ENCODE measurements at places on chromosomes 7 and 10.

DNA sequence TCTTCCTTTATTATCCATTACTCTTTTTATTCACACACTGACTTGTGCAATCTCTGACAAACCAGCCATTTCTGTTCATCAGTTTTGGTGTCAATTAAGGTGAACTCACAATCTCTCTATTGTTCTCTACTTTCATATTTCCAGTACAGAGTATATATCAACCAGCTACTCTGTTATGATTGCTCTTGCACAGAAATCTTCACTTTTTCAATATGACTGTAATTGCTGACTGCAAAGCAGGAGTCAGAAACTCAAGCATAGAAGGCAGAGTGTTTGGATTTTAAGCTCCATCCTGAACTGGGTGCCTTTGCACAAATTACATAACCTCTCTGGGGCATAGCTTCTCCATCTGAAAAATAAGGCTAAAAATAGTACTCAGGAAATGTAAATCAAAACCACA is 1042.0 kb downstream of the GRM8 start:
- no peak for DNase-seq

DNA sequence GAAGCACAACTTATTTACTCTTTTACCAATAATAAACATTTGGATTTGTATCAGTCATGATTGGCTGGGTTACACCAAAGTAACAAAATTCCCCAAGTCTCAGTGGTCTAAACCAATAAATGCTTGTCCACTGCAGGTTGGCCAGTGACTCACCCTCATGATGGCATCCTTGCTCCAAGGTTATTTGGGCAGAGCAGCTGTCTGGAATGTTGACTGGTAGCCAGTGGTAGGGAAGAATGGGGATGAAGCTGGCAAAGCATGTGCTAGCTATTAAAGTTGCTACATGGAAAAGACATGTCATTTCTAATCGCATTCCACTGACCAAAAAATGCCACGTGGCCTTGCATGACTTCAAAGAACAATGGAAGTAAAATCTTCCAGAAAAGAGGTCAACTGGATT is 1168.7 kb upstream of the CELF2 start:
- DNase-seq = no peak

- DNase-seq = no peak
Observed at GRCh38 chr7:143321734-143322133, 5.8 kb downstream of the CLCN1 start.

- DNase-seq = no peak
Observed at GRCh38 chr10:132064771-132065437, 842 bp upstream of the JAKMIP3 start.

DNA sequence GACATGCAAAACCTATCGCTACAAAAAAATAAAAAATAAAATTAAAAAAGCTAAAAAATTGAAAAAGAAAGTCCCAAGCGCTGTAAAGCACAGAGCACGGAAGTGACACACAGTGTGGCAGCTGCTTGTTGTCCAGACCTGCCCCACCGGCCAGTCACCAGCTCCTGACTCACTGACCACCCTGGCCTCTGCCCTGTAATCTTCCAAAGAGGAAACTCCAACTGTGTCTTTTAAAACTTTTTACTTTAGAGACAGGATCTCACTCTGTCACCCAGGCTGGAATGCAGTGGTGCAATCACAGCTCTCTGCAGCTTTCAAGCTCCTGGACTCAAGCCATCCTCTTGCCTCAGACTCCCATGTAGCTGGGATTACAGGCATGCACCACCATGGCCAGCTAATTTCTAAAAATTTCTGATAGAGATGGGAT is 23.6 kb downstream of the GNA12 start:
- DNase-seq = no peak

DNA sequence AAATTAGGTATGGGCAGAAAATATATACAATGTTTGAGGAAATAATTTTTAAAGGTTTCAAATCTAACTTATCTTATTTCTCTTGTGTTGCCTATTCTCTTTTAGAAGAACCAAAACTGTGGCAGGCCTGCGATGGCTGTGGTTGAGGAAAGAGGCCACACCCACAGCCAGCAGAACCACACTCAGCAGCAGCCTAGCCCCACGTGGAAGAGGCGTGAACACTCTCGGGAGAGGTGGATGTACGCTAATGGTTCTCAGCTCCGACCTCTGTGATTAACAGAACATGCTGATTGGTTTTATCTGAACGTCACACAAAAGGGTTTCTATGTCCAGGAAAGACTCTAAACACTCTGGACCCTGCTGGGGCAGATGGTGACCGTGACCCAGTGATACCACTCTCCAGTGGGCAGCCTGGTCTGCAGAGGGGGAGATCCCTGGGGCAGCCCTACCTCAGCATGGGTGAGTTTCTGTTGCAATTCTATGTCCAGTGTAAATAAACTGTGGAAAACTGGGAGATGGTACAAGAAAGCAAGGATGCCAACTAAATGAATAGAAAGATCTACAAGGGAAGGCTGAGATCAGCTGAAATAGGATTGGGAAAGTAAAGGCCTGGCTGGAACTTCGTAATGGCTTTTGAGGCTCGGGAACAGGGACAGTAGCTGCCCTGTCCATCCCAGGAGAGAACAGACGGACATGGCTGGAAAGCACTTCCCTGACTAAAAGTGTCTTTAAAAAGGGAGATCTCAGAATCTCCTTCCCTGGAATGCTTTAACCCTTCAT is 26.6 kb downstream of the DIP2C start:
- no peak for DNase-seq

Measured in stimulated activated naive B cell treated with anti-CD40 and anti-IgM and Interleukin-4, amounts not matched to agents 10 μg/mL and 1 μg/mL and 100 μg/mL, for 72 hours (primary cell).